ENCODE measurements at places on chromosomes 5 and 9.

DNA sequence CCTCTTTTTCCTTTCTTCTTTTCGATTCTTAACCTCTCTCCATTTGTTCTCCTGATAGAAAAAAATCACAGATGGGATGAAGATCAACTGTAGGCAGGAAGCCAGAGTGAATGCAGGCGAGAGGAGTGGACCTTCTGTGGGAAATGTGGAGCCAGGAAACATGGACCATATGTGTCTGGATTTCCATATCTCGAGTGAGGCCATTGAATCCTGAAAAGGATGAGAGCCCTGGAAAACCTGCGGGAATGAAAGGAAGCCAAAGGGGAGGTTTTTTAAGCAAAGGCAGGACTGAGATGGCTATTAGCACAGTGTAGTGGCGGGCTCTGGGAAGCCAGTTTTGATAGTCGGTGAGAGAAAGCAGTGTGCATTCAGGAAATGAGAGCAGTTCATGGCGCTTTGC, 139.5 kb upstream of the C9orf72 start:
- no peak for DNase-seq

DNA sequence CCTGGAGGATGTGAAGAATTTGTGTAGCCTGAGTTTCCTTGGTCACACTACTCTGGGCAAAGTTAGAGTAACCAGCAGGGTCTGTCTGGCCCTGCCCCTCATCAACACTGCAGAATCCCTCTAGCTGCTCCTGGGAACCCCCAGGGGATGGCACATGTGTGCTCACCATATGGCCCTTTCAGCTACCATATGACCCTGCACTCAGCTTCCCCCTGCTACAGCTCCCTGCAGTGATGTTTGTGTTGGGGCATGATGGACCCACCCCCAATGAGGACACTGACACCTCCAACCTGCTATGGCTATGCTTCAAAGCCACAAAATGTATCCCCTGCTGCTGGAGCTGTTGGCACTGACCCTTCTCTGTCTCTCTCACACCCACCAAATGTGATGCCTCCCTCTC, 152.7 kb downstream of the SNX18 start:
- peak; percentile 61 for DNase-seq

DNA sequence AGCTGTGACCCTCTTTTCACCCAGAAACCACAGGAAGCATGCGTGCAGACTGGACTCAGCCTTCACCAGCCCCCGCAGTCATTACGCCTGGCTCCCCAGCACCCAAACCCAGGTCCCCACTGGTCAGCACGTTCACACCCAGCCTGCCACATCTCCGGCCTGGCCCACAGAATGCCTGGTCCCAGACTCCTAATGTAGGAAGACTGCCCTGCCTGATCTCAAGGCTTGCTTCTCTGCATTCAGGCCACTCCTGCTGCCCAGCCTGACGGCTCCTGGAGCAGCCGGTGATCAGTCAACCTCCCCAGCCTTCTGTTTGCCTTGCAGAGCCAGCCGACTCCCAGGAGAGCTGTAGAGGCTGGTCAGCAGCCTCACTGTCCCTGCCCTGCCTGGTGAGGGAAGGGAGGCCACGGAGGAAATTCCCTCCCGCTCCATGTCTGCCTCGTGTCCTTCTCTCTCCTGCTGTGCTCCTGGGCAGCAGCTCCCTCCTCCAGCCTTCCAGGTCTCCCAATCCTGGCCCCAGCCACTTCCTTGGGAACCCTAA, 25.4 kb downstream of the ADAMTS2 start:
- DNase-seq: no peak

DNA sequence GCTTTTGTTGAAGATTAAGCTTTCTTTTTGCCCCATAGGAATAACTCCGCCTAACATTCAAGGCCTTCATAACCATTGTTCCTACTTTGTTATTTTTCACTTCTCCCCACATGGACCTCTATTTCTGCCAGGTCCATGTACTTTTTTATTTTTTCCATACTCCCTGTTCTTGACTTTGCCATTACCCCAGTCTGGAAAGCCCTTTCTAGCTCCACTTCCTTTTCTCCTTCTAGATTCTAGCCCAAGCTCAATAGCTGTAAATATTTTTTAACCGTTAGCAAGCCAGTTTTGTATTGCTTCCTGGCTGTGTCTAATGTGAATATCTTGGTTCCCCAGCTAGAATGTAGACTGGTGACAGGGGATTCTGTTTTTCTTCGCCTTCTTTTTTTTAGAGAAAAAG, 26.1 kb downstream of the NCBP1 start:
- no peak for DNase-seq

- no peak for DNase-seq
These were observed 10.6 kb downstream of the CDKN2A start for GRCh38 chr9:21983561-21983935.

Measured in NCI-H524 treated with DMSO at 0.1 percent for 48 hours (cell line).